Nephron progenitor cell (in vitro differentiated cells): ENCODE measurements at places on chromosomes 16 and 17.

DNA sequence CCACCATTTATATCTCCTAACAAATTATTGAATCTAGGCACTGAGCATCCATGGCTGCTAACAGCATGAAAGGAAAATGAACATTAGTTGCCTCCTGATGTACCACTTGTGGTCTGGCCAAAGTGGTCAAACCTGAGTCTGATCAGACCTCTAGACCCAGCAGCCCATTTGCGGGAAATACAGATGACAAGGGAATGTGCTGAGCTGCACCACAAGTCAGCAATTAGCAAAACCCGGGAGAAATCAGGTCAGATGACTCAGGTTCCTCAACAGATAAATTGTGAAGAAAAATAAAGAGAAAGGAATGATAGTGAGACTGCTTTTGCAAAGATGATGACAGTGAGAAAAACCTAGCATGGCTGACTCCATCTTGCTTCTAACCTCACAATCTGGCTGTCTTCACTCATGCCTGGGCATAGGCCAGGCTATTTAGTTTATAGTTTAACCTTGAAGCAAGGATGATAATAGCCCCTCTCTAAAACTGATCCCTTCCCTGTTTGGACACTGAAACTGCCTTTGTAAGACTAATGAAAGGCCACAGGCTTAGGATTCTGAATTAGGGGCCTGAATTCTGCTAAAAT lies 142.7 kb upstream of the ASIC2 start:
- no peak for DNase-seq

DNA sequence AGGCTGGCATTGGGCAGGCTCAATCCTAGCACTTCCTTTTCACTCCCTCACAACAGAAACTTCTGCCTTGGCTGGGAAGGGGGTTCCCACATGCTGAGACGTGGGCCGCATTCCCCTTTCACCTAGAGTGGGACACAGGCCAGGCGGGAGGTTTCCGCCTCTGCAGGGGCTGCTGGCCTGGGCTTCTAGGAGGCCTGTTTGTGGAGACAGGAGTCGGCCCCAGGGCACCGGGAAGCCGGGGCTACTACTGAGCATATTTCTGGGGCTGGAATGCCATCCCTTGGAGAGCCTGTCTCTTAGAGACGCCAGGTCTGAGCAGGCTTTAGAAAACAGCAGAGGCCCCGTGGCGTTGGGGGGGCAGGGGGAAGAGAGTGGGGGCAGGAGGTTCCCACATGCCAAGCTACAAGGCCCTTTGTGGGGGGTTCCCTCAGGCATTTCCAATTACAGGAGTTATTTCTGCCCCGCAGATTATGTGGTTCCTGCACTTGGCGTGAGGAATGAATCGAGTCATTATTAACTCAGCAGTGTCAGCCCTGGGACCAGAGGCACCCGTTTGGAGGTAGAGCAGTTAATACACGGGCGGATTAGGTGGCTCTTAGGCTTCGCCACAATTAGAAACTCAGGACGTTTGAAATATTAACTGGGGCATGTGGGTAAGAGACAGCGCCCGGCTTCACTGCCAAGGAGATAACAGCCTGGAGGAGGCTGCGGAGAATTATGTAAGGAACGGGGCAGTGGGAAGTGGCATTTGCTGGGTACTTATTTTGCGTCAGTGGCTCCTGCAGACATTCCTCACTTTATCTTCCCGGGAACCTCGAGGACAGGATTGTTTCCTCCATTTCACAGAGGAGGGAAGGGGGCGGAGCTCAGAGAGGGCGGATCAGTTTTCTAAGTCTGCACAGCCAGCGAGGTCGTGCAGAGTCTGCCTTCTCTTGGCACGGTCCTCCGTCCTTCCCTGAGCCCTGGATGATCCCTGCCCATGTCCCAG lies 162.5 kb downstream of the MAF start:
- DNase-seq = no peak

GRCh38 chr17:17847118-17847689 lies 10.4 kb upstream of the SREBF1 start:
- no peak for DNase-seq

DNA sequence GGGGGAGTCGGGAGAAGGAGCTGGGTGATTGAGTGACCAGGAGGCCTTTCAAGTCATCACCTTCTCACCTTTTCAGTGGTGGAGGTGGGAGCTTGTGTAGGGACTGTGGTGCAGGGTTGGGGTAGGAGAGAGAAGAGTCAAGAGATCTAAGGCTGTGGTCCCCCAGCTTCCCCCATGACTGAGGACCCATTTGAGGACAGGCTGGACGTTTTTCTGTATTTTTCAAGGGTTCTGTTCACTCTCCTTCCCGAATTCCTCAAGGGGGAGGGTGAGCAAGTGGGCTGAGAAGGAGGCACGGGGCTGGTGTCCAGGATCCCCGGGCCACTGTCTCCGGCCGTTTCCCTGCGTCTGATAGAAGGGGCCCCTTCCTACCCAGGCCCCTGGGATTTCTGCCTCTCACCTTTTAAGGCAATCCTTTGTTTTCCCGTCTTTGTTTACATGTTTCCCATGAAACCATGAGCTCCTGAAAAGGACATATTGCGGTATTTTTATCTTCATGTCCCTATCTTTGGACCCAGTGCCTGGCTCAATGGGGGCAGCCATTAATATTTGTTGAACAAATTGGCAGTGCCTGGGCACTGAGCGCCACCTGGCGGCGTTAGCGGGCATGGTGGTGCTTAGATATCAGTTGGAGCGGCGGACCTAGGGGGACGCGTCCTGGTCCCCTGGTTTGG lies 9.2 kb upstream of the CD300A start:
- peak; percentile 84 for DNase-seq

DNA sequence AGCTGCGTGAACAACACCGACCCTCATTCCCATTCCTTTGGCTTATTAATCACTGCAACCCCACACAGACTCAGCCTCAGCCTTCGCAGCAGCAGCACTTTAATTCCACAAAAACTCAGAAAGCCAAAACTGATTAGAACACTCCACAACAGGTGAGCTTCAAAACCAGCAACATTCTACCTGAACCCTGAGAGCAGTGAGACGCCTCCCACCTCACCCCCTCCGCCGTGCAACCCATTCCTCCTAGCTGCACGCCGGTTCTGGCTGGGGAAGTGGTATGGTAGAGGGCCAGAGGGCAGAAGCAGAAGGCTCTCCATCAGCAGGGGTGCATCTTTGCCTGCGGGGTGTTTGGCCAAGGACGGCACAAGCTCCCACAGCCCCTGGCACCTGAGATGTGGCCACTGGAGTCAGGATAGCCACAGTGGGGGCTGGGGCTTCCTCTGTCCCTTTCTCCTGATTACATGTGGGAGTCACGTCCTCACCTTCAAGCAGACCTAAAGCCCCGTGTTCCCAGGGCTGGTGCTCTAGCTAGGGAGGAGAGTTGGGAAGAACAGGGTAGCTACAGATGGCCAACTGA lies 1.6 kb downstream of the BORCS6 start:
- DNase-seq = no peak

- DNase-seq = no peak
Measured at GRCh38 chr17:16875662-16876061, 96.3 kb downstream of the TNFRSF13B start.

- DNase-seq = no peak
Measured at GRCh38 chr16:67676939-67677338, 10.3 kb downstream of the C16orf86 start.

DNA sequence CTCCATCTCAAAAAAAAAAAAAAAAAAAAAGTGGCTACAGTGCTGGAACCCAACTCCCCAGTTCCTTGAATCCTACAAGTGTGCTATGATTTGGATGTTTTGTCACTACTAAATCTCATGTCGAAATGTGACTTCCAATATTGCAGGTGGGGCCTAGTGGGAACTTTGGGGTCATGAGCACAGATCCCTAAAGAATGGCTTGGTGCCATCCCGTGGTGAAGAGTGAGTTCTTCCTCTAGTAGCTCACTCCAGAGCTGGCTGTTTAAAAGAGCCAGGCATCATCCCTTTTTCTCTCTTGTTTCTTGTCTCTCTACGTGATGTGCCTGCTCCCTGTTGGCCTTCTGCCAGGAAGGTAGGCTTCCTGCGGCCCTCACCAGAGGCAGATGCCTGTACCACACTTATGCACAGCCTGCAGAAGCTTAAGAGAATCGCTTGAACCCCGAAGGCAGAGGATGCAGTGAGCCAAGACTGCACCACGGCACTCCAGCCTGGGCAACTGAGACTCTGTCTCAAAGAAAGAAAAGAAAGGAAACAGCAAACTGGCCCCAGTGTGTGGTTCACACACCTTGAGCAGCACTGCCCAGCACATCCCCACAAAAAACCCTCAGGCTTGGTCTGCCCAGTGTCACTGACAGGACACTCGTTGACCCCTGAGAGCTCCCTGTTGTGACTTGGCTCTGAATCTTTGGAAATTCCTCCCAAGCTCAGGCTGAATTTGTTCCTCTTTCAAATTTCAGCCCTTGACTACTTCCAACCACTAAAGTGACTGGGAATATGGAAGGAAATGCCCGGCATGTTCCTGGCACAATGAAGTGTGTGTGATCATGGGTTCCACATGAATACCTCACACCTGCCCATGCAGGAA lies 3.1 kb downstream of the MT1E start:
- DNase-seq = no peak

DNA sequence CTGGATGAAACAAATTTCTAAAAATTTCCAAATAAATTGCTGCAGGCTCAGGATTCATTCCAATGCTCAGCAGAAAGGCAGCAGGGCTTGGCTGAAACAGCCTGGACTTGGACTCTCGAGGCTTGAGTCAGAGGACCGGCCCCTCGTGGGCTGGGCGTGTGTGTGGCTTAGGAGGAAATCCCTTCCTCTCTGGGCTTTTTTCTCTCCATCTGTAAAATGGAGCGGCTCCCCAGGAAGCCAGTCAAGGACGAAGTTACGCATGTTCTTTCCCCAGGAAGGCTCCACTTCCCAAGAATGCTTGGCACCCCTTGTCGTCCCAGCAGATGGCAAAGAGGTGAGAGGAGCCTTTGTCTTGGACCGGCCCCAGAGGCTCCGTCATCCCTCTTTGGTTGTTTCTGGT lies 13.5 kb downstream of the SLC46A1 start:
- DNase-seq = no peak

DNA sequence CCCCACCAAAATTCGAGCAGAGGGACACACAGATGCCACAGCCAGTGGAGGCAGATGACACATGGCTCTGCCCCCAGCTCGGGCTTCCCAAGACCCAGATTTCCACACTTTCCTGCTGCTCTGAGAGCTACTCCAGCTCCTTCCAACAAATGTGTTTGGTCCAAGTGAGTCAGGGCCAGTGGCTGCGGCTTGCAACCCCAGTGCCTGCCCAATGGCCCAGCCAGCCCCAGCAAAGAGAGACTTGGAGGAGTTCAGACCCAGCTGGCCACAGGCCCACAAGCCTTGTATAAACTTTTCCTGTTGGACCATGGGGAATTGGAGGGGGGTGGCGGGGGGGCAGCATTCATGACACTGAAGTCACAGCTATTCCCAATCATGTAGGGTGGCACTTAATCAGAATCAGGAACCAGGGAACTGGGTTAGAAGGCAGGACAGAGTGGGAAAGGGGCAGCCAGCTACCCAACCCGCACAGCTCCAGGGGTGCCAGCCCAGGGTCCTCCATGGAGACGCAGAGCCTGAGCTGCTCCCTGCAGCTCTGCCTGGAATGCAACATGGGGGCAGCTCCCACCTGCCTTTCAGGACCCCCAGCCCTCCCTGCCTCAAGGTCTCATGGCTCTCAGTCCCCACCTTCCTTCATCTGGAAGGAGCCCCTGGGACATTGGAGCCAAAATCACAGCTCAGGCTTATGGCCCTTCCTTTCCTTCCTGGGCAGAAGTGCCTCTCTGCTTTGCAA lies 17.5 kb upstream of the C16orf78 start:
- no peak for DNase-seq

DNA sequence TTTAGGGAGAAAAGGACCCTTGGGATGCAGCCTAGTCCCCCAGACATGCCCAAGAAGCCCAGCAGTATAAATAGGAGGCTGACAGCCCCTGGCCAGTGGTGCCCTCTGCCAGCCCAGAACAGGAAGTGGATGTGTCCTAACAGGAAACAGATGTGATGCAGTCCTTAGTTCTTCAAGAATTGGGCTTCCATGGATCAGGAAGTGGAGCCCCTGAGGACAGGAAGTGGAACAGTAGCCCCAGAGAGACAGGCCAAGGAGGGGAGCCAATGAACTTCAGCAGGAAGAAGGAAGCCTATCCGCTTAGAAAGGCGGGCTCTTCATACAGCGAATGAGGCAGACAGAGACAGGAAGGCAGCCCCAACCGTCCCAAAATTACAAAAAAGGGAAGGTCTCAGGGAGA lies 7.2 kb downstream of the CTF1 start:
- no peak for DNase-seq

GRCh38 chr16:85601272-85601639 lies 11.9 kb upstream of the GSE1 start:
- no peak for DNase-seq
